Omental fat pad (tissue), 4 donors: ENCODE measurements at places on chromosomes 1 and 21.

DNA sequence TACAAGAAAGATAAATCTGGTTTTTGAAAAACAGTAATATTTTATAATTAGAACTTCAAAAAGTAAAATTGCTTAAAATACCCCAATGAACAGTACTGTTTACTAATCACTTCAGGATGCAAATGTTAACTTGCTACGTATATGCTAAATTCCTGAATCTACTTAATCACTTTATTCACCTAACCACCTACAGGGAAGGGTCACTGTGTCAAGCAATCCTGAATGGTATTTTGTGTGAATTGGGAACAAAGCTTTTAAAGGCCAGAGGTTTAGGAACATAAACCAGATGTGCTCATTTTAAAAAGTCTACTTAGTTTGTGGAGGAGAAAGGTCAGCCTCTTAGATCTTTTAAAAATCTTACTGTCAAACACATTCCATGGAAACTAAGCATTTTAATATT is 1143.0 kb upstream of the ADGRL2 start:
- no peak for DNase-seq

GRCh38 chr1:206110161-206110560 is 7.0 kb downstream of the AVPR1B start:
- DNase-seq = no peak

DNA sequence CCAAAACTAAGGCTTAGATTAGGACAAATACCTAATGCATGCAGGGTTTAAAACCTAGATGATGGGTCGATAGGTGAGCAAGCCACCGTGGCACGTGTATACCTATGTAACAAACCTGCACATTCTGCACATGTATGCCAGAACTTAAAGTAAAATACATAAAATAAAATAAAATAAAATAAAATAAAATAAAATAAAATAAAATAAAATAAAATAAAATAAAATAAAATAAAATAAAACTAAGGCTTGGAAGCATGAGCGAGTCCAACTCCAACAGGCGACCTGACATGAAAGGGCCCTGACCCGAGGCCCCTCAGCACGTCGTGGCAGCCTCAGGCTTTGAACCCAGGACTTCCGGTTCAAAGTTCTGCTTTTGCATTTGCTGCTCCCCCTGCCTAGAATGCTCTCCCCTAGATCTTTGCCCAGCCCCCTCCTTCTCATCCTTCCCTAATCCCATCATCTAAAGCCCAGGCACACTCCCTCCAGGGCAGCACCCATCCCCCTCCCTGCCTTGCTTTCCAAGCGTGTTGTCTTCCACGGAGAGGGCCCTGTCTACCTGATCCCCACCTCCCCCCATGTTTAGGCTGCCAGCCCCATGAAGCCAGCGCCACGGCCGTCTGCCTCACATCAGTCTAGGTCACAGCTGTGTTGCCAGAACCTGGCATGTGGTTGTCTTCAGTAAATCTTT is 64.3 kb downstream of the TAS1R2 start:
- DNase-seq = no peak

- DNase-seq = no peak
These were observed 3.7 kb downstream of the NES start for GRCh38 chr1:156673387-156674121.

GRCh38 chr1:244214009-244214967 is 163.2 kb downstream of the ZBTB18 start:
- no peak for DNase-seq

DNA sequence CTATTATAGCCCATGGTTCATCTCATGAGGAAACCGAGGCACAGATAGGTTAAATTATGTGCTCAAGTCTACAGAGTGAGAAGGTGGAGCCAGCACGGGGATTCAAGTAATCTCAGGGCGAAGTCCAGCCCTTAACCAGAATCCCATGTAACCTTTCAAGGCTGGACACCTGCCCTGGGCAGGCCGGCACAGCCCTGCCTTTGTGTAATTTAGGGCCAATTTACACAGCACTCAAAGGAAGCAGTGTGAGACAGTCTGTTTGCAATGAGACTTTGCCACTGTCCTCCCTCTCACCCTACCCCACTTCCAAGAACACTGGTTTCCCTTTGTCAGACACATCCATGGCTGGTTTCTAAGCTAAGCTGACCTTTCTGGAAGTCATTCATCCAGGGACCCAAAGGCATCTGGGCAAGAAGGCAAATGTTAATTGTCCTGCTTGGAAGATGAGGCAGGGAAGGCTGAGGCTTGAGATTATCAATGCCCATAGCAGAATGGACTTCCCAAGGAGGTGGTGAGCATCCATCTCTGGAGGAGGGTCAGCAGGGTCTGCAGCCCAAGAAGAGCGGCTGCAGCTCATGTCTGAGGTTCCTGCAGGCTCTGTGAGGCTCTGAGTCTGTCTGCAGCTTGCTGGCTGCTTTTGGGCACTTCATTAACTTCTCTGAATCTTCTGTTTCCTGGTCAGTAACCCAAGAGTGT is 159.2 kb downstream of the TRABD2B start:
- no peak for DNase-seq

- DNase-seq = no peak
These were observed 246.4 kb upstream of the ADAMTS5 start for GRCh38 chr21:27213303-27213702.

- DNase-seq = no peak
These were observed 164.6 kb downstream of the DNM3 start for GRCh38 chr1:172005856-172006255.

DNA sequence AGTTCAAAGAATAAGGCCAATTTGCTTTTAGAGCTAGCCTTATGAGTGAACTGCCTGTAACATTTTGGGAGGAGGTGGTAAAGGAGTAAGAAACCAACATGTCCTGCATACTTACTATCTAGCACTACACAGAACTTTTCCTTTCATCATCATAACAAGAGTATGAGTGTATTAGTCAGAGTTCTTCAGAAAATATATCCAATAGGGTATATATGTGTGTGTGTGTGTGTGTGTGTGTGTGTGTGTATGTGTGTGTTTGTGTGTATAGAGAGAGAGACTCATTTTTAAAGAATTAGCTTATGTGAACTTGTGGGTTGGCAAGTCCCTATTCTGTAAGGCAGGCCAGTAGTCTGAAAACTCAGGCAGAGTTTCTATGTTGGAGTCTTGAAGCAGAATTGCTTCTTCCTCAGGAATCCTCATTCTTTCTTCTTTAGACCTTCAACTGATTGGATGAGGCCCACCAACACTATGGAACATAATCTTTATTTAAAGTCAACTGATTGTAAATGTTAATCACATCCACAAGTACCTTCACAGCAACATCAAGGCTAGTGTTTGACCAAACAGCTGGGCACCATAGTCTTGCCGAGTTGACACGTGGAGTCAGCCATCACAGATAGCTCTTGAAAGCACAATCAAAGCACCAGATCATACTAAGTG is 121.9 kb downstream of the CYYR1 start:
- no peak for DNase-seq

GRCh38 chr1:22139817-22140216 is 3.1 kb downstream of the WNT4 start:
- DNase-seq = no peak

GRCh38 chr1:22936681-22937080 is 36.0 kb downstream of the LACTBL1 start:
- no peak for DNase-seq

- no peak for DNase-seq
These were observed 73.0 kb downstream of the SWT1 start for GRCh38 chr1:185229981-185230380.

DNA sequence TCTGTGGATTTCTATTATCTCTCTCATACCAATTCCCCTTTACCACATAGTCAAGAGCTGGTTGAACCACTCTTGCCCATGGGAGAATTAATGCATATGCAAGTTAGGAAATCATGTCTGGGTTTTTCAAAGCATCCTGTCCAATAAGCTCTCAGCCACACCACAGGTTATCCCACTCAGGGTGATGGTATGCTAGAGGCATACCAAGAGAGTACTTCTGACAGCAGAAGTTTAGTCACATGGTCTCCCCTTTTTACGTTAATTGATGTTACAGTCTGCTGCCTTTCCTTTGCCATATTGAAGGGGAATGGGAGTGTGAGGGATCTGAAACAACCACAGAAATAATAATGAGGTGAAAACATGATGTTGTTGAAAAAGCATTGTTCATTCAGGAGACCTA is 135.8 kb upstream of the PBX1 start:
- DNase-seq = no peak

DNA sequence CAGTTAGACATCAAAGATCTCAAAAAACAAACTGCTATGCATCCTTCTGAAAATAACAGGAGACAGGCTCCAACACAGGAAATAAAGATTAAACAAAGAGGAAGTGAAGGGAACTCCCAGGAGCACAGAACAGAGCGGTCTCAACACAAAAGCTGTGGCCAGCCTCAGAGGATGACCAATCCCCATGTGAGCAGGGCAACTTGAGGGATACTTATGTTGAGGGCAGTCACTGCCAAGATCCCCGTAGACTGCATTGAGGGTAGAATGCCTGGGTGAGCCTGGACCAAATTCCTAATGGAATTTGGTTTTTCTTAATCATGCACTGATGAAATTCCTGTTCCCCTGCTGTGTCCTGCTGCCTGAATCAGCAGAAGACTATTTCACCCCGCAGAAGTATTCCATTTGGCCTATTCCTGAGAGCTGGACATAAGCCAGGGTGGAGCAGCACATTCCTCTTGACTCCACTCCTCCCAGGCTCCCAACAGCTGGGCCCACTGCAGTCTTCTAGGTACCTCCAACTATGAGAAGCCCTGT is 49.0 kb downstream of the JAK1 start:
- DNase-seq = peak; percentile 37

- DNase-seq = no peak
These were observed 14.4 kb downstream of the PLOD1 start for GRCh38 chr1:11948822-11949458.

- DNase-seq = no peak
These were observed 1.6 kb upstream of the EGLN1 start for GRCh38 chr1:231423648-231424047.

DNA sequence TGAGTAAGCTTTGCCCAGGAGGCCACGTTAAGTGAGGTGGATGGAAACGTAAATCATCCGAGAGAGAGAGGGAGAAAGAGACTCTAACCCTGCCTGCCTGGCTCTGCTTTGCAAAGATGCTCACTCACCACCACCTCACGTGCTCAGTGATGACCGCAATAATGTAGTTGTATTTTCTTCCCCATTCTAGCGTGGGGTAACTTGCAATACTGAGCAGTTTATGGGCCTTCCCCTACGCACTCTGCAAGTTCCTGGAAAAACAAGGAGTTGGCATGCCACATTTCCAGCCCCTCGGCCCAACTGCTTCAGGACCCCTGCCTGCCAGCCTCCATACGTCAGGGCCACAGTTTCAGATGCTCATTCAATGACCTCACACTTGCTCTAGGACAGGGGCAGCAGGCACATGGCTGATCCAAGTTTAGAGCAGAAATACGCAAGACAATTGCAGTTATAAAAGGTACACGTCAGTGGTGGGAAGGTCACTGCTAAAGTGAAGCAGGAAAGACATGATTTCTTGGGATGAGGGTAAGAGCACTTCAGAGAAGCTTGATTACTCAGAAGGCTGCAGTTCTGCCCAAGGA is 112.5 kb upstream of the RAB4A start:
- DNase-seq = no peak

DNA sequence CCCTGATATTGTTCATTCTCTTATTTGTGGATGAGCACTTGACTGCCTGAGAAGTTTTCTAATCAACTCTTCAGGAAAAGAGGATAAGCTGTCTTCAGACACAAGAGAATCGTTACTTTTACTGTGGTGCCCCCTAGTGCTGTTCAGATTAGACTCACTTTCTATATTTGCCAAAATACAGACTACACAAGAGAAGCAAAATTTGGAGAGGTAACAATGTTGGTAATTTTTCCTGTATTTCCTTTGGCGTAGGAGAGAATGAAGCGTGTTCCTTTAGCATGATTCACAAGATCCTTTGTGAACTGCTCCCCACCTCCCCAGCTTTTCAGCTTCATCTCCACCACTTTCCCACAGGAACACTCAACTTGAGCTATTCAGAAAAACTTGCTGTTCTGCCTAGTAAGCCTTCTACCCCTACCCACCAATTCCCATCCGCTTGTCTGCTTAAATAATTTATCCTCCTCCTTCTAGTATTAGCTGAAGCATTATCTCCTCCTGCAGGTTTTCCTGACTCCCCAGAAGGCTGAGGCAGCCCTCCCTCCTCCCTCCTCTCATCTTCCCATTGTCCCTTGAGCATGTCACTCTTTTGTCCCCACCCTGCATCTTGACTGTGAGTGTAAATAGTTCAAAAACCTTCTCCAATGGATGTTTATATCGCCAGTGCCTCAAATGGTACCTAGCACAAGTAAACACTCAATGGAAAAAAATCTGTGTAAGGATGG is 4.5 kb downstream of the TNFSF4 start:
- DNase-seq = no peak

DNA sequence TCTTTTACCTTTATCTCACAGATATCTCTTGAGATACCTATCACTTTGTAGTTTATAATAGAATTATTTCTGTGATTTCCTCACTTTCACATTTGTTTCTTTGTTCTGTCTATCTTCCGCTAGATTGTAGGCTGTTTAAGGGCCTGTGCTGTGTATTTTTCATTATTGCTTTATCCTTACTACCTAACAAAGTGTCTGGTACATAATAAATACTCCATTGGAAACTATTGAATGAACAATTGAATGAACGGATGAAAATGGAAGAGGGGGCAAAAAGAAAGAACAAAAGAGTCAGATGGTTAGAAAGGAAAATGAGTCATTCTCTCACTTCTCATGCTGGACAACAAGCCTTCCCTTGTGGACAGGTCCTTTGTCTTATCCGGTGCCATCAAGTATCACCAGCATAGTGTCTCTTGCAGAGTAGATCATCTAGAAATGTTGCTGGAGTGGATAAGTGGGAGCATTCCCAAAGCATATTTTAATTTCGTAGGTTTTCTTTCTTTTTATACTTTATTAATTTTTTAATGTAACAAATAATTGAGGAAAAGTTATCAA is 159.8 kb downstream of the NEK7 start:
- DNase-seq = no peak

DNA sequence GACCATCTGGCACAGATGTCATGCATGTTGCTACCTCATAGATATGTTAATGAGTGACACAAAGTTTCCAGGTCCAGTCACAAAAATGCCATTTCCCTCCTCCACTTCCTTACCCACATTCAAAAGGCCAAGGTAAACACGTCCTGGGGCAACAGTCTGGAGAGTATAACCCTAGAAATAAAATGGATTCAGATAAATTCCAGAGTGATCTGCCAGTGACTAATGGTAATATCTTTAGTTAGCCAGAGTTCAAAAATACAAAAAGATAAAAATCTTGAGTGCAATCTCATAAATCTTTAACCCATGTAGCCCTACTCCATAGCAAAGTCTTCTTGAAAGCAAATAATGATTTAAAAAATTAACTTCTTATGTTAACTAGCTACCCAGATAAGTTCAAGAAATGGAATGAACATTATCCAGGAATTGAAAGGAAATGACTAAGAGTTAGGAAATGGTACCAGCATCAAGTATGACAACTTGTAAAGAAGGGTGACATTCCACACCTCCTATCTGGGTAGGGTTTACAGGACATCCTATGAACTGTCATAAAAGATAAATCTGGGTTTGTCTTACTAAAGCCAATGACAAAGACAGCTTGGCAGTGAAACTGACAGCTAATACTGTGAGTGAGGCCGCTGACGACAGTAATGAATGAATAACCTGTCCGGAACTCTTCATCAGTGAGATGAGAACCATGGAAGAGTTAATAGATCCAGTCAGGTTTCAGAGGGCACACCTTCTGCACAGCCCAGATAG is 18.1 kb downstream of the RGS2 start:
- no peak for DNase-seq
